ENCODE measurements at places on chromosomes 5 and 9.

GRCh38 chr9:69147041-69147834 lies 26.8 kb upstream of the TJP2 start:
- no peak for DNase-seq

GRCh38 chr9:123702483-123702882 lies 227.4 kb downstream of the DENND1A start:
- DNase-seq: no peak

GRCh38 chr5:127206320-127207113 lies 84.1 kb upstream of the MEGF10 start:
- no peak for DNase-seq

GRCh38 chr5:138386290-138386689 lies 33.8 kb downstream of the KDM3B start:
- no peak for DNase-seq

- DNase-seq: peak; percentile 28
Observed at GRCh38 chr9:136538599-136539426, 7.0 kb downstream of the NOTCH1 start.

- no peak for DNase-seq
Observed at GRCh38 chr5:174601946-174602345, 122.4 kb upstream of the MSX2 start.

DNA sequence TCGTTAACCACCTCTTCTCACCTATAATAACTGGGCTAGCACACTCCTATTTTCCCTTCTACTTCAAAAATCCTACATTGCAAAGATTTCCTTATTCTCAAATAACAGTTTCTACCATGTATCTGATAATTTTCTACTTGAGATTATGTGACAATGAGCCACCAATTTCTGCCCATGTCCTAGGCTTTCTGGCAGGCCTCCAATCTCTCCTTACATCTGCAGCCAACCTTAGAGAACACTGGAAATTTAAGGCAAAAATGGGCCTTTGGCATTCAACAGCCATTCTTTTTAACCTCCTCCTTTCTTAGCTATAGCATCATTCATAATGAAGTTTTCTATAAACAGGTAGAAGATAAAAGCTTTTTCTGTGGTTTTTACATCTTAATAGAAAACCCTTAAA lies 225.1 kb downstream of the ARRDC3 start:
- no peak for DNase-seq

GRCh38 chr9:129211686-129212085 lies 33.6 kb upstream of the IER5L start:
- DNase-seq: no peak

DNA sequence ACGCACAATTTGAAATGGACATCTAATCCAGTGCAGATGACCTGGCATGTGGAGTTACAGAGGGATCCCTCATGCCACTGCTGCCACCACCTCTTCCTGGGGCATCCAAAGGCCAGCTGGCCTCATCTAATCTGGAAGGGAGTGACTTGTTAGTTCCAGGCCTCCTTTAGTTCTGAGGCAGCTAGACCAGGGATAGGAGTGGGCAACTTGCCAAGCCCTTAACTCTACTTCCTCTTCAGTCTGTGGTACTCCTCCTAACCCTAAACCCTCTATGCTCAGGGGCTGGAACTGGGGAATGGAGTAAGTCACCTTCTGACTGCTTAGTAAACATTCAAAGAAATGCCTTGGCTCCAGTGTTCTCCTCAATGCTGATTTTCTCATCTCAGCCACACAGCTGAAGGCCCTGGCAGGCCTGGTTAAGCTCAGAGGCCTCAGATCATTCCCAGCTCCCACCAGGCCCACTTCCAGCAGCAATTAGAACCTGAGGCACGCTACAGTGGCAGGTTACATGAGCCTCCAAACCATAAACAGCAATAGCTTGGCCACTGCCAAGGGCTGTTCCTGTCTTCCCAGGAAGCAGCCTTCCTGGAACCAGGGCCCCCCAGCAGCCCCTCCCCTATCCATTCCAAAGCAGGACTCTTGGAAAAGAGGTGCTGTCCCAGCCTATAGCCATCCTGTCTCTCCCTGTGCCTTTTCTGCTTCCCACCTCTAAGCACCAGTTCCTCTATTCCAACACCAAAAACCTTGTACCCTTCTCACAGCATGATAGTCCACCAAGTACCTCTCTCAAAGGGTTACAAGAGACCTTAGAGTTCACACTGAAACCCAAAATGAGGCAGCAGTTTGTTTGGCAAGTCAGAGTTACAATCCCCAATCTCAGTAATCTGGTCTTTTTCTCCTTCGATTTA lies 2.0 kb downstream of the EIF4EBP3 start:
- DNase-seq: no peak

DNA sequence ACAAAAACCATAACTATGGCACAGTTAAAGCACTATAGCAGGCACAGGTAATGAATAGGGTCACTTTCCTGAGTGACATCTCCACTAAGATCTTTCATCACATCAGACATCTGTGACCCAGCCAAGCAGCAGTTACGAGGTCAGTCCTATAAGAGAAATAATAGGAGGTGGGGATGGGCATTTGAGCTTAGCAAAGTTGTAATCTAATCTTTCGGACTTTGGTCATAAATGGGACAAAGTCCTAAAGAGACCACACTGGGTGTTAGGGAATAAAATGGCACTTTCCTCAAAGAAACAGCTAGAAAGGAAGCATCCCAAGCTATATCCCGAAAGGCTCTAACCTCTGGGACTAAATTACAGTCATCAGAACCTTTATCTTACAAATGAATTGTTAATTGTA lies 432.2 kb downstream of the PIK3R1 start:
- DNase-seq: no peak

DNA sequence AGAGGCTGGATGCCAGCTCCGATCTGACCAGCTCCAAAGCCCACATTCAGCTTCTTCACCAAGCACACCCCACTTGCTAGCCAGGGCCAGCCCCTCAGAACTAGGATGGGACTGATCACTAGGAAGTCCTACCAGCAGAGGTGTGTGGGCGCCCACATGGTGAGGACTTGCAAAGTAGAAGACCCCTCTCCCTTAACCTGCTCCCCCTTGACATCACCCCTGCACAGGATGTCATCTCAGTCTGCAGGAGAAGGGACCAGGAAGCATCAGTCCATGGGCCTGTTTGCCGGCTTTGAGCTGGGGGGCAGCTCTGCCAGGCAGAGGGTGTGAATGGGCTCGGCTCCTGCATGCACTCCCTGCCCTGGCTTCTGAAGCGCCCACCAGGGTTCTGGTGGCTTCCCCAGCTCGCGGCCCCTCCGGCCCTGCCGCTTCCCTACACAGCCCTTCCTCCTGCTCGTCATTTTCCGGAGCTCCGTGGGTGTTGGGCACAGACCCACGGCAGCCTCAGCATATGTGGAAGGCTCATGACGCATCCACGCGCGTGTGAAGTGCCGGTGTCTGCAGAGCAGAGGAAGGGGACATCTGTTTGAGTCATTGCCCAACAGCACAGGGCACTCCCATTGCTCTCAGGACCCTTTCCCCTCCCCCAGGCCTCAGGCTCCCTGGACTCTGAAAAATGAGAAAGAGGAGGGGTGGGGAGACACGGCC lies 3.7 kb upstream of the FAM78A start:
- no peak for DNase-seq

DNA sequence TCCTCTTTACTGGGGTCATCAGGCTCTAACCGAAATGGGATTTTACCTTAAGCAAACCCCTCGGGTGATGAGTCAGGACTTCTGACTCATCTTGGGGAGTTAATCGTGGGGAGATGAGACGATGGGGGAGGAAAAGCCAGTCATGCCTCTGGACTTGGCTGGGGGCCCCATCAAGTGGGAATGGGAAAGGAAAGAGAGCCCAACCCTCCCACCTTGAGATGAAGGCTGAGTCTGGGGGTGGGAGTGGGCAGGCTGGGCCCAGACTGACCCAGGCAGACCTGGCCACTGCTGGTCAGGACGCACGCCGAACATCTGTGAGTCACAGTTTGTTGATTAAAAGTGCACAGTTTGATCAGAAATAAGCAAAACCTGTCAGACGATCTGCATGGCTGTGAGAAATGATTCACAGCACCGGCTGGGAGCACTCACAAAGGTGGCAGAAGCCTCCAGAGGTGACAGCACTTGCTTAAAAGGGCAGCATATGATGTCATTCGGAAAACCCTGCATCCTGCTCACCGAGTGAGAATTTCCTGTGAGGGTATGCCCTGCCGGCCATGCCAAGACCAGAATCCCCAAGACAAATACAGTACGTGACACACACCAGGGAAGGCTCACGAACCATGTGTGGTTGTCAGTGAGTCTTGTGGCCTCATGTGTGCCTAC lies 50.0 kb upstream of the SLC25A51 start:
- no peak for DNase-seq

DNA sequence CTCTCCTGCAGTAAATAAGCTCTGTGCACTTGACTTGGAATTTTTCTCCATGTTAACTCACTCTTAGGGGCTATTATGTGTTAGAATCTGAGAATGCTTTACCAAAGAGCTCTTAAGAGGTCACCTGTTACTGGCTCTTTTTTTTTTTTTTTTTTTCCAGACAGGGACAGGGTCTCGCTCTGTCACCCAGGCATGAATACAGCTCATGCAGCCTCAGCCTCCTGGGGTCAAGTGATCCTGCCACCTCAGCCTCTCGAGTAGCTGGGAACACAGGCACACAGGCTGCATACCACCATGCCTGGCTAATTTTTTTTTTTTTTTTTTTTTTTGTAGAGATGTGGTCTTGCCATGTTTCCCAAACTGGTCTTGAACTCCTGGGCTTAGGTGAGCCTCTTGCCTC lies 22.1 kb downstream of the HMGXB3 start:
- no peak for DNase-seq

GRCh38 chr9:29691758-29692407 lies 2118.6 kb upstream of the C9orf72 start:
- DNase-seq: no peak

DNA sequence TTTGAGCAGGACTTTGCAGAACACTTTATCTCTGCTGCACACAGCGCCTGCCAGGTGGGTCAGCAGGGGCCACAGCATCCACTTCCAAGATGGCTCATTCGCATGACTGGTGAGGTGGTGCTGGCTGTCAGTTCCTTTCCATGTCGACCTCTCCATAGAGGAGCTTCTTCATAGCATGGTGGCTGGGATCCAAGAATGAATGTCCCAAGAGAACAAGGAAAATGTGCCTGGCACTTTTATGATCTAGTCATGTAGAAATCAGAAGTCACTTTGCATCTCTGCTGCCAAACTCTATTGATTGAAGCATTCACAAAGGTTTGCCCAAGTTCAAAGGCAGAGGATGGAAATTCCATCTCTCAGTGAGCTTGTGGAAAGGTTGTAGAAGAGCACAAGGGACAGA lies 85.0 kb downstream of the GALNT10 start:
- no peak for DNase-seq

- DNase-seq: no peak
Observed at GRCh38 chr5:139635191-139635590, 13.0 kb upstream of the CXXC5 start.

DNA sequence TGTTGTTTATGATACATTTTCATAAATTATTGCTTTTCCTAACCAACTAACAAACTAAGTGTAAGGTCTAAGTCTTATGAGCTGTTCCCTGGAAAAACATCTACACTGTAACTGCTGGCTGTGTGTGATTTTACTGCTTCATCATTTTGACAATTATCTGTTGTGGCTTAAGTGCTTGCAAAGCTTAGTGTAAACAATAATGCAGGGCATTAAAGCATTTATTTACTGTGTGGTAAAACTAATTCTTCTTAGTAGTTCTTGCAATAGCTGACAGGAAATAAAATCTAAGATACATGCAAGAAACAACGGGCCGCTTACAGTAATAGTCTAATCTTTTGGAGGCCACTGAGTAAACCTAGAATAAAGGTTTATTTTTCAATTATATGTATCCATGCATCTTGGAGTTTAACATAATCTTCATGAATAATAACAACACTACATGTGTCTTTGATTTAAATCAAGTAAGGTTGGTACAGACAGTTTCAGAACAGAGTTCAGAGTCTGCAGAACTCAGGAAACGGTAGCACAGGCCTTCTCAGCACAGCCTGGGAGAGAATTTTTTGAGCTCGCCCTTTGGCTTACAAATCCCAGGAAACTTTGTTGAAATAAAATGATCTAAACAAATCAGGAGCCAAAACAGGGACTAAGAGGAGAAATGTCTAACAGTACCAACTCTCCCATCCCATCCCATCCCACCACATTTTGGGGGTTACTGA lies 473.1 kb downstream of the NR2F1-AS1 start:
- DNase-seq: no peak

GRCh38 chr5:145847499-145848497 lies 12.7 kb upstream of the PRELID2 start:
- no peak for DNase-seq

- no peak for DNase-seq
Observed at GRCh38 chr5:171270136-171270535, 38.9 kb upstream of the TLX3 start.

DNA sequence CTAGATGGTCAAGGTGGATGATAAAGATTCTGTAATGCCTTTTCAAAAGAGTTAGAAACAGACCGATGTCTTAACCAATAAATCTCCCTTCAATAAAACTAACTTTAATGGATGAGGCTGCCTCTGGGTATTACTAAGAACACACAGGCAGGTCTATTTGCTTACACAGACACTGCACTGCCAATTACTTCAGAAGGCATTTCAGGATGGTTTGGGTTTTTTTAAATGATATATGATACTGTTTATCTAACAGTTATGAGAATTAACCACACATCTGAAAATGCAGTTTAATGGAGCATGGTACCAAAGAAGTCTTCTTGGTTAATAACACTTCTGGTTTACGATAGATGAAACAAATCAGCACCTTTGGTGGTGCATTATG lies 367.9 kb upstream of the GRAMD2B start:
- no peak for DNase-seq

GRCh38 chr9:98161851-98162250 lies 30.6 kb downstream of the CORO2A start:
- DNase-seq: no peak

DNA sequence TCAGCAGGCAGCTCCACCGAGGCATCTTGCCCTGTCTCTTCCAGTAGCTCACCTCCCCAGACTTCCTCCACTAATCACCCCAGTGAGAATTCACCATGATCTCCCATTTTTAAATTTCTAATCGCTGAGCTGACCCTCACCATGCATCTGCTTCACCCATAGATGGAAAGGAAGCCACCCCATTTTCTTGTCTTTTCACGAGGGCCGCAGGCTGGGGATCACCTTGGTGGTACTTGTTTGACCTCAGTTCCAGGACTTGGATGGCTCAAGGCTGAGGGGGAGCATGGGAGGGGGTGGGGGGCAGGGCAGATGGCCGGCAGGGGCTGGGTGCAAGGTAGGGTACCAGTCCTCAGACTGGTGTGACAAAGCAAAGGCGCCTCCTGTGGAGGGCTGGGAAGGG lies 3.6 kb downstream of the PROP1 start:
- DNase-seq: no peak

- DNase-seq: no peak
Observed at GRCh38 chr9:101739311-101739710, 864 bp upstream of the GRIN3A start.

Measured in KG1 (cell line).